ENCODE measurements at places on chromosomes 7 and 10.

DNA sequence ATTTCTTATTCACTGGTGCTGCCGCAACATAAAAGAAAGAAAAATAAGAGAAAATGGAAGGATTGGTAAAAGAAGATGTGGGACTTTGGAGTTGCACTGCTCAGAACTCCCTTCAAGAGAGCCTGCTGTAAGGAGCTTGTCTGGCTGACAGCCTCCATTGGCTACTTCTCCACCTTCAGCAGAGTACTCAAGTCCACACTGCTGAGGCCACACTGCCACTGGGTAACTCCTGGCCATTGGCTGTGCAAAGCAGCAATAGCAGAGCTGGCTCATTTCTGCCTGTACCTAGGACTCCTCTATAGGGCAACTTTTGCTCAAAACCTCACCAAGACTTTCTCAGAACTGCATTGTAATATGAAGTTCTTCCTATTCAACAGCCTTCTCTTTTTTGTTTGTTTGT is 38.7 kb upstream of the PCLO start:
- no peak for DNase-seq

DNA sequence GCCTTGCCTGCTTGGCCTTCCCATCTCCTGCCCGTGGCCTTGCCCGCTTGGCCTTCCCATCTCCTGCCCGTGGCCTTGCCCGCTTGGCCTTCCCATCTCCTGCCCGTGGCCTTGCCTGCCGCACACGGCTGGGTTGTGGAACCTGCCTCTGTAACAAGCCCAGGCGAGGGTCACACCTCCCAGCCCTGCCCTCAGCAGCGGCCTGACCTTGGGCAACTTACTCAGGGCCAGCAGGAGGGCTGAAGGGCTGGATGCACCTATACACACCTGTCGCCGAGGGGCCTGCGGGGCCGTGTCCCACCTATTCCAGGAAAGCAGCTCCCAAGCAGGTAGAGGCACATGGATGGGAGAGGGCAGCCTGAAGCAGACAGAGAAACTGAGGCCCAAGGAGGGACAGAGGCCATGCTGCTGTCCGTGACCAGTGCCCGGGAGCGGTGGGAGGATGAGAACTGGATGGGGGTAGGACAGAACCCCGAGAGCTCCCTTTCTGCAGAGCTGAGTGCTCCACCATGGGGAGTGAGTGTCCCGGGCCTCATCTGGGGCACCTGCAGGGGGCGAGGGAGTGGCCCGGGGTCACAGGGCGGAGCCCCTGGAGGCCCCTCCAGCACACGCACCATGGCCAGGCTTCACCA is 277.6 kb downstream of the ELFN1 start:
- no peak for DNase-seq

DNA sequence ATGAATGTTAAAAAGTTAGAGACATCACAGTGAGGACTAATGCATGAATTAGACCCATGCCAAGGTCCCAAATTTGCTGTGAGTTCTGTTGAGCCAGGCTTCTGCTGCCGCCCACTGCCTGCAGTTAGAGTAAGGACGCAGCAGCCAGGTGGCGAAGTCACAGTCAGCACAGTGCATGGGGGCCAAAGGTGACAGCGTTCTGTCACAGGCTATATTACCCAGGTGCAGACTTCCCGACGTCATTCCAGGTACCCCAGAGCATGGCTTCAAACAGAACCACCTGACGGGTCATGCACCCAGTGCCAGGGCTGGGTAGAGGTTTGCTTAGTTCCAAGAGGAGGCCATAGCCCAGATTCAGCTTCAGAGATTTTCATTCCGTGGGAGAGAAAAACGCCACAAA is 33.9 kb upstream of the HMX3 start:
- DNase-seq: no peak

DNA sequence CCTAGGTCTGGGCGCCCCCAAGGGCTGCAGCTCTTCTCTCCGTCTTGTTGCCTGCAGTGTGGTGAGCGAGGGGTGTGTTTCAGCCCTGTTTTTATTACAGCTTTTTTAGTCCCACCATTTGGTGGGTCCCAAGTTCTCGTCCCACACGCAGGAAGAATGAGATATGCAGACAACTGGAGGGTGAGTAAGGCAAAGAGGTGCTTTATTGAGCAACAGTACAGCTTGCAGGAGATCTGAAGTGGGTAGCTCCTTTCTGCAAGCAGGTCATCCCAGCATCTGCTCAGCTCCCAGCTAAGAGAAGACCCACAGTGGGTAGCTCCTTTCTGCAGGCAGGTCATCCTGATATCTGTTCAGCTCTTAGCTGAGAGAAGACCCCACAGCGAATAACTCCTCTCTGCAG is 28.2 kb downstream of the C10orf67 start:
- no peak for DNase-seq

DNA sequence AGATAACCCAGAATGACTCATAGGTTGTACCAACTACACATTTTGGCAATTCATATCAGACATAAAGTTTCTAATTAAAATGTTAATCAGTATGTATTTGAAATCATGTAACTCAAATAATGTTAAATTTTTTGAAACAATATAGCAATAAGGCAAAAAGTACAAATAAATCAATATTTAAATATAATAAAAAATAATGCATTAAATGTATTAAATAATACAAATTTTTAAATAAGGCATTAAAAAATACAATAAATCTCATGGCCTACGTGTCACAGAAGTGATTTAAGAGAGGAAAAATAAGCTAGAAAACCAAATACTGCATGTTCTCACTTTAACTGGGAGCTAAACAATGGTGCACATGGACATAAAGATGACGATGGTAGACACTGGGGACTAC is 9.1 kb downstream of the PON2 start:
- DNase-seq: no peak
